Aorta (tissue), 5 donors: ENCODE measurements at places on chromosomes 6 and 20. TPM values are rescaled to one million over a fixed set of nuclear protein-coding genes. Genes with fewer than 3 reads are reported as not detected.

Gene GHRH
- total RNA-seq: not detected

DNA sequence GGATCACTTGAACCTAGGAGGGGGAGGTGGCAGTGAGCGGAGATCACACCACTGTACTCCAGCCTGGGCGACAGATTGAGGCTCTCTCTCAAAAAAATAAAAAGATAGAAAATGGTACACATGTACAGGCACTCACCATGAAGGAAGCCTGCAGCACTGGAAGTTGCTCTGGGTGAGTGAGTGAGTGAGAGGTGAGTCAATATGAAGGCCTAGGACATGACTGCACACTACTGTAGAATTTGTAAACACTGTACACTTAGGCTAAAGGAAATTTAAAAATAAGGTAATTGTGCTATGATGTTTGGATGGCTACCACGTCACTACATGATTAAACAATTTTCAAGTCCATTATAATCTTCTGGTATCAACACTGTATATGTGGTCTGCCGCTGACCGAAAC lies 216.2 kb downstream of the FOXC1 start:
- DNase-seq: no peak

Gene ULBP2
- total RNA-seq: 0.68 TPM

Gene DCBLD1
- total RNA-seq: 13.2 TPM

Gene PRL
- not detected for total RNA-seq

GRCh38 chr6:110039981-110040383 lies 61.9 kb downstream of the GPR6 start:
- DNase-seq: no peak

Gene UST
- 15.6 TPM for total RNA-seq

DNA sequence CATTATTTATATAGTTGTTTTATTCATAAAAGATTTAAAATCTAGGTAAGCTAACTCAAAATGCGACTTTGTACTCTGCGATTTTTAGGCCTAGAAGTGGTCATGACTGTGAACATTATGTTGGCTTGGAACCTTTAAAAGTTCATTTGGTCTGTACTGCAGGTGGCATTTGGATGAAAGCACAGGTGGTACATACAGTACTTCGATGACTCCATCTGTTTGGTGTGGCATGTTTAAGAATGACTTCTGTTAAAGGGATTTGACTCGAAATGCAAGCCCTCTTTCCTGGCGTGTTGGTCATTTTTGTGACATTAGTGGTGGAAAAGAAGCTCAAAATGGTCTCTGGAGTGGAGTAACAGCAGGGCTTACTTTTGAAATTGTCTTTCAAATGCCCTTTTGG lies 118.1 kb downstream of the UST start:
- no peak for DNase-seq

Gene RIPOR3
- total RNA-seq: 8.0 TPM
